ENCODE measurements at places on chromosomes 16 and 17.

DNA sequence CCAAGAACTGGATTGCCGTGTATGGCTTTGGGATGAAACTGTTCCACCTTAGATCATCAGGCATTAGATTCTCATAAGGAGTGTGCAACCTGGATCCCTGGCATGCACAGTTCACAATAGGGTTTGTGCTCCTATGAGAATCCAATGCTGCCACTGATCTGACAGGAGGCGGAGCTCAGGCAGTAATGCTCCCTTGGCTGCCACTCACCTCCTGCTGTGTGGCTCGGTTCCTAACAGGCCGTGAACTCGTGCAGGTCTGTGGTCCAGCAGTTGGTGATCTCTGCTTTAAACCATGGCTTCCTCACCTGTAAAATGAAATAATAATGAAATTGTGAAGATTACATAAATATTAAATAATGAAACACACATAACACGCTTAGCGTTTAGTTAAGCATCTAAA is 45.5 kb upstream of the FBXO47 start:
- no peak for DNase-seq

GRCh38 chr17:62162898-62163297 is 97.8 kb upstream of the MED13 start:
- no peak for DNase-seq

GRCh38 chr17:65756760-65757159 is 195.3 kb upstream of the AXIN2 start:
- no peak for DNase-seq

GRCh38 chr17:37648555-37648954 is 5.3 kb upstream of the DDX52 start:
- no peak for DNase-seq

- DNase-seq: no peak
These were observed 35.7 kb downstream of the CACNA1H start for GRCh38 chr16:1188432-1189189.

DNA sequence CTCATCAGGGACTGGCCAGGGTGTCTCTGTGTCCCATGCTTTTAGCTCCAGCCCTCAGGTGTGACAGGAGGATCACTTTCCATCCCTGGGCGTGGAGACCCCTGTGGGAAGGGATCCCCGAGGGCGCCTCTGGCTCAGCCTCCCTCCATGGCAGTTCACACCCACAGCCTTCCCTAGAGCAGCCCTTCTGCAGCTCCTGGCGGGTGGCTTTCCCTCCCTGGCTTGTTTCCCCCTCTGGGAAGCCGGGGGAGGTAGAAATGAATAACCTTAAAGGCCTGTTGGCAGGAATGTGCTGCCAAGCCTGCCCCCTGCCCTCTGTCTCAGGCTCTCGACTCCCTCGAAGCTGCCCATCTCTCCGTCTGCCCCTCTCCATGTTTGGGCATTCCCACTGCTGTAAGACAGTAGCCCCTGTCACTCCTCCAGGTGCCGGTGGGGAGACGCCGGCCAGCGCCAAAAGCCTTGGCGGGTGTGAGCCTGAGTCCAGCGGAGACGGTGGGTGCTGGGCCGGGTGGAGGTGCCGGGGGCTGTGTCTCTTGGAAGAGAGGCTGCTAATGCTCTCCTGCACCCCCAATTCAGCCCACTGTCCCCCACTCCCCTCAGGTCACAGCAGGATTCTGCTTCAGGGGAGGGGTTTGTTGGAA is 2.1 kb upstream of the ATP2A1 start:
- DNase-seq: no peak

GRCh38 chr16:566475-567372 is at the start of gene NHLRC4:
Gene NHLRC4 (plus strand): TSS chr16:567005. CDS start chr16:568048, 1,043 bp downstream.
- no peak for DNase-seq

DNA sequence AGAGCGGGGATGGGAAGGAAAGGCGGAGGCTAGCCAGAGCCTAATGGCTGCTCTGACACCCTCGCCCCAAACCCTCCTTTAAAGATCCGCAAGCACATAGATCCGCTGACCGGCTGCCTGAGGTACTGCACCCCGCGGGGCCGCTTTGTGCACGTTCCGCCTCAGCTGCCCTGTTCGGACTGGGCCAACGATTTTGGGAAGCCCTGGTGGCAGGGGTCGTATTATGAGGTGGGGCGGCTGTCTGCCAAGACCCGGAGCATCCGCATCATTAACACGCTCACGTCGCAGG is 663 bp downstream of the CYB5D1 start:
- no peak for DNase-seq

GRCh38 chr17:72425133-72425793 is 304.4 kb downstream of the SOX9 start:
- DNase-seq: no peak

GRCh38 chr17:48740537-48740936 is 12.0 kb upstream of the HOXB13 start:
- DNase-seq: no peak

GRCh38 chr17:38357486-38358123 is 6.0 kb downstream of the SOCS7 start:
- no peak for DNase-seq

DNA sequence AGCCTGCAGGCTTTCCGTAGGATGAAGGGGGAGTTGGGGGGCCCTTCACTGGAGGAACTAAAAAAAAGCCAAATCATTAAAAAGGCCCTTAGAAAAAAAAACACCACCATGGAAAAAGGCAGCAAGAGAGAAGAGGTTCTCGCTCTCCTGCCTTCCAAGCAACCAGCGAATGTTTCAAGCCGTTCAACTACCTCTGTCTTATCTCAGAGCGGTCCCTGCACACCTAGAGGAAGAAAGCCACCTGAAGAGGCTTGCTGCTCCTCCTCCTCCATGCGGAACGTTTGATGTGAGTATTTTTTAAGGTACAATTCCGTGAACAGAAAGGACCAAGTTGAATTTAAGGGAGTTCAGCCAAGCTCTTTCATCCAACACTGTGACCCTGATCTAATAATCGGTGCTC is 9.2 kb downstream of the NXN start:
- no peak for DNase-seq

DNA sequence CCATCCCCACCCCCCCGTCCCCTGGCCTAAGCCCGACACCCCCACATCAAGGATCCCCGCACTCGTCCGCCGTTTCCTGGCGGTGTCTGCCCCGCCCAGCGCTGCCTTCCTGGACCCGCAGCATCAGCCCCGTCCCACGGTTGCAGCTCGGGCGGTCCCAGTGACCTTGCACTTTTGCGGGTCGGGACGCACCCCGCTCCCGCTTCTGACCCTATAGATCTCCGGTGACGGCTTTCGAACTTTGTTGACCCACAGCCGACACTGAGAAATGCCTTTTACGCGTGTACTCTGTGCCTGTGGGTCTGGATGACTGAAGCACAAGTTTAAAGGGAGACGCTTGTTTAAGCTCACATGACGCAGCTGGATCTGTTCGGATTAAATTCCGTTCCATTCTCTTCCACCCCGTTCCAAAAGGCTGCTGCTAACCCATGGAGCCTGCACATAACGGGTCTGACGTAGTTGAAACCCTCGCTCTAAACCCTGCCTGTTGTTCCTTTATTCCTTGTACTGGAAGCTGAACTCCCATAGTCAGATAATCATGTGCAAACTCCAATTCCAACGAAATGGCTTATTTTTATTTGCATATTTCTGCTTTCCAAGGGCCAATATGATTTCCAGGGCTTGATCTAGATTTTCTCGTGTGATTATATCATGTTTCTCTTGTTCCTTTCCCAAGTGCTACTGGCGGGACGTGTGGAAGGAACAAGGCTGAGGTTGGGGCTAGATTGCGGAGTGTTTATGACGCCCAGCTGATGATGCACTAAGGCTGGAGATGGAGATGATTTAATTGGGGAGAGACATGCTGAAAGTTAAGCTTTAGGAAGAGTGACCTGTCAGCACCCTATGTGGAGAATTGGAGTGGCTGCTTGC is 834 bp downstream of the FLYWCH1 start:
- DNase-seq: no peak

- DNase-seq: no peak
These were observed 7.7 kb downstream of the CBX4 start for GRCh38 chr17:79831265-79832217.

DNA sequence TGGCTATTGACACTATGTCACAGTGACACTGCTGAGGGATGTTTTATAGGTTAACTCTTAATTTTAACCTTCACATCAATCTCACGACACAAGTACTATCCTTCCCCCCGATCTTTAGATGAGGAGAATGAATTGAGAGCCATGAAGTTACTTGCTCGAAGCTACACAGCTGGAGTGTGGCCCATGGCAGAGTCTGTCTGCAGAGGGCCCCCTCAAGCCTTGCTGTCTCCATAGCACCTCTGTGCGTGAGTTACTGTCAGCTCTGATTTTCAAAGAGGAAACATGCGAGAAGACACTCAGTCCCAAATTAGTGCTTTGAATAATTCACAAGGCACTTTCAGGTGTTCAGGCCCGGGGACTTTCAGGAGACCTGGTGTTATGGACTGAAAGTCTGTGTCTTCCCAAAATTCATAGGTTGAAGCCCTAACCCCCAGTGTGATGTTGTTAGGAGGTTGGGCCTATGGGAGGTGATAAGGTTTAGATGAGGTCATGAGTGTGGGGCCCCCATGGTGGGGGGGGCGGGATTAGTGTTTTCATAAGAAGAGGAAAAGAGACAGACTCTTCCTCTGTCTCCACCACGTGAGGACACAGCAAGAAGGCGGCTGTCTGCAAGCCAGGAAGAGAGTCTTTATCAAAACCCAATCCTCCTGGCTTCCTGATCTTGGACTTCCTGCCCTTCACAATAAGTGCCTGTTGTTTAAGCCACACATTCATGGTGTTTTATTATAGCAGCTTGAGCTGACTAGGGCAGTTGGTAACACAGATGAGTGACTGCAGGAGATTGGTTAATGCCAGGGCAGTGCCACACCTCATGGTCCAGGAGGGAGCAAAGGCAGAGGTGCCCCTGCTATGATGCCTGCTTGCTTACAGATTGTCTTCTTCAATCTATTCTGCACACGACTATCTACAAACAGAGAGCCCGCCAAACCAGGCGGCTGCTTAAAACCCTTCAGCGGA is 281.8 kb downstream of the HAPSTR1 start:
- DNase-seq: no peak

DNA sequence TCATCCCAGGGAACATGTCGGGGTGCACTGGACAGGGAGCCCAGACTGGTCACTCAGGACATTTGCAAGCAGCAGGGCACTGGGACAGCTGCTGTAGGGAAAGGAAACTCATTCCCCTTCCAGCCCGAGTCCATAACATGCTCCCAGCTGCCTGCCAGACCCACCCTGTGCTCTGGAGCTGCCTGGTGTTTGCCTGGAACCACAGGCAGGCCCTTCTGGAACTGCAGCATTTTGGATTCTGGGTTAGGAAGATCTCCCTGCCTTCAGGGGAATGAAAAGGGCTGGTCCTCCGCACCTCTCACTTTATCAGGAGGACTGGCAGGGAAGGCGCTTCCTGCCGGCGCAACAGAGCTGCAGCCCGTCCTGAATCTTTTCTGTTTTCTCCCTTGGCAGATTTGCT is 41.2 kb downstream of the MEAK7 start:
- DNase-seq: no peak

GRCh38 chr16:48632137-48632774 is 22.3 kb upstream of the N4BP1 start:
- DNase-seq: no peak

GRCh38 chr17:77935121-77935571 is 23.4 kb upstream of the TNRC6C start:
- DNase-seq: no peak

DNA sequence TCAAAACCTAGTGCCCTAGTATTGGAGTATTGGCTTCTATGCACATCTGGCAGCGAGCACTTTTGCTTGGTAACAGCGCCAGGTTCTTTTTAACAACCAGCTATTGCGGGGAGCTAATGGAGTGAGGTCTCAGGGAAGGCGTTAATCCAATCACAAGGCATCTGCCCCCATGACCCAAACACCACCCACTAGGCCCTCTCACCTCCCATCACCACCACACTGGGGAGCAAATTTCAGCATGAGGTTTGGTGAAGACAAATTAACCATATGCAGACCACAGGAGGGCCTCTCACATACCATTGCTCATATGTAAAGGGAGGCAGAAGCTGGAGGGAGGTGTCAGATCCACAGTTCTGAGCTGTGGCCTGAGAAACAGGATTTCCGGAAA is 893 bp upstream of the ODF4 start:
- no peak for DNase-seq

DNA sequence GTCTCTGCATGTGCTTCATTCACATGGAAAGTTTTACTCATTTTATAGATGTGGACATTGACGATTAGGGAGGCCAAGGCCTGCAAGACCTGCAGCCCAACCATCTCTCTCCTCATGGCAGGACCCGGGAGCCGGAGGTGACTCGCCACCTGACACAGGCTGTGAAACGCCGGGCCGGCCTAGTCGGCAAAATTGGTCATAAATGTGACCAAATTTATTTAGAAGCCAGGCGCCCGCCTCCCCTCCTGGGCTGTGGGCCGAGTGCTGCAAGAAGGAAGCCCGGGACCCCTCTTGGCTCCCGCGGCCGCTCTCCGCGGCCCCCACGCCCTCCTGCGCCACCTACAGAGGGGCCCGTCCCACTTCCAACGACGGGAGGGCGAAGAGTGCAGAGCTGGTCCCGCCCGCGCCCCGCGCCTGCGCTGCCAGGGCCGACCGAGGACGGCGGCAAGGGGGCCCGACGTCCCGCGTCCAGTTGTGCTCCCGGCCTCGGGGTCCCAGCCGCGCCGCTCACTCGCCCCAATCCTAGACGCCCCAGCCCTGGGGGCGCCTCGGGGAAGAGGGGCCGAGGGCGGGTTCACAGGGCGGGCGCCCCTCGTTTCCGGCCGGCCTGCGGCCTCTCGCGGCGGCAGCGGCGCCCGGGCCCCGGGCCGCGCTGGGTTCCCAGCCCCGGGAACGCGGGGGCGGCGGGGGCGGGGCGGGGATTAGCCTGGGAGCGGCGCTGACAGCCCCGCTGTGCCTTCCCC is 47.5 kb downstream of the WNT3 start:
- no peak for DNase-seq

- peak; percentile 84 for DNase-seq
These were observed 4.3 kb downstream of the VAMP2 start for GRCh38 chr17:8158267-8159031.

DNA sequence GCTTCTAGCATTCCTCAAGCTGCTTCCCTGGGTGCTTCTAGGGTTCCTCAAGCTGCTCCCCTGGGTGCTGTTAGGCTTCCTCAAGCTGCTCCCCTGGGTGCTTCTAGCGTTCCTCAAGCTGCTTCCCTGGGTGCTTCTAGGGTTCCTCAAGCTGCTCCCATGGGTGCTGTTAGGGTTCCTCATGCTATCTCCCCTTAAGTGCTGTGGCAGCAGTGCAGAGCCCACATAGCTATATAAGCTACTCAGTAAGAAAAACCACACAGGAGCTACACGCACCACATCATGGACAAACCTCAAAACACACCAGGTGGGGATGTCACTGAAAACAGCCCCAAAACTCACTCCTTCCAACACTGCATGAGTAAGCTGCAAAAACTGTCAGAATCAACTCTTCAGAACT is 35.2 kb downstream of the ANKRD11 start:
- DNase-seq: no peak

DNA sequence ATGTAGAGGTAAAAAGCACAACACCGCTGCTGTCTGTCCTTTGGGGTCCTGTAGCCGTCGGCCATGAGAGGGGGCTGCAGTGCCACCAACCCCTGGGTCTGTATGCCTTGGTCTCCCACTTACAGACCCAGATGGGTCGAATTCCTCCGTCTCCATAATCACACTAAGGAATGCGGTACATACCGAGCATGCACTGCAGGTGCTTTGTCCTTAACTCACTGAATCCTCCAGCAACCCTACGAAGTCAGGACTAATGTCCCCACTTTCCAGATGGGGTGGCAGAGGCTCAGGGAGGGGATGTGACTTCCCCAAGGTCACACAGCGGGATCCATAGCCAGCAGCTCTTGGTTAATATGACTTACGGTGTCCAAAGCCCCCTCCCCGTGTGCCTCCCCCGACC is 219.9 kb upstream of the CIBAR2 start:
- no peak for DNase-seq

Measured in HS-27A (cell line).